ENCODE measurements at places on chromosomes 2 and 18.

- DNase-seq: no peak
Measured at GRCh38 chr18:74803769-74804168, 206.1 kb downstream of the ZNF407 start.

- no peak for DNase-seq
Measured at GRCh38 chr2:172101821-172102390, 794 bp downstream of the DLX2 start.

GRCh38 chr18:2529154-2529553 is 42.2 kb downstream of the METTL4 start:
- DNase-seq: no peak

- no peak for DNase-seq
Measured at GRCh38 chr18:160831-161570, 2.6 kb downstream of the USP14 start.

DNA sequence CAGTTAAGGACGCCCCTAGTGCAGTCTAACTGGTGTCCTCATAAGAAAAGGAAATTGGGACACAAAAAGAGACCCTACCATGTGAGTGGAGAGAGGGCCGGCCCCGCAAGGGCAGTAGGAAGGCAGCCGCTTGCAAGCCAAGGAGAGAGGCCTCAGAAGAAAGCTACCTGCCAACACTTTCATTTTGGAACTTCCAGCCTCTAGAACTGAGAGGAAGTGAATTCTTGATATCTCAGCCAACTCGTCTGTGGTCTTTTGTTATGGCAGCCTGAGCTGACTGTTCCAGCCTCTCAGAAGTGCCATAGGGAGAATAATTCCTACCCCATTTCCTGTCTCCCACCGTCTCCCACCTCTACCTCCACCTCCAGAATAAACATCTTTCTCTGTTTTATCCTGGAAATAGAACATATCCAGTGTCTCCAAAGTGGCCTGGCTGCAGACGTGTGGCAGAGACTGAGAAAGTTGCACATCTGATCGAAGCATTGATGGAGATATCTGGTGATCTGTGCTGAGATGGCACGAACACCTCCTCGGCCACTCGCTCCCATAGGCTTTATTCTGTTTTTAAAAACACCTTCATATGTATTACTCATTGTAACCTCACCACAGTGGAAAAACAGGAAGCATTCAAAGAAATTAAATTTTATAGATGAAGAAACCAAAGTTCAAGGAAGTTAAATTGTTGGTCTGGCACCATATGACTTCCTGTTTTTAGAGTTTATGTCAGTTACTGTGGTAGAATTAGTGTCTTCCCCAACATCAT is 39.5 kb upstream of the MARCO start:
- DNase-seq: no peak

Data from mucosa of descending colon (tissue), 3 donors.